ENCODE measurements at places on chromosomes 2 and 18.

- no peak for DNase-seq
Measured at GRCh38 chr2:159637988-159638501, 21.7 kb upstream of the BAZ2B start.

DNA sequence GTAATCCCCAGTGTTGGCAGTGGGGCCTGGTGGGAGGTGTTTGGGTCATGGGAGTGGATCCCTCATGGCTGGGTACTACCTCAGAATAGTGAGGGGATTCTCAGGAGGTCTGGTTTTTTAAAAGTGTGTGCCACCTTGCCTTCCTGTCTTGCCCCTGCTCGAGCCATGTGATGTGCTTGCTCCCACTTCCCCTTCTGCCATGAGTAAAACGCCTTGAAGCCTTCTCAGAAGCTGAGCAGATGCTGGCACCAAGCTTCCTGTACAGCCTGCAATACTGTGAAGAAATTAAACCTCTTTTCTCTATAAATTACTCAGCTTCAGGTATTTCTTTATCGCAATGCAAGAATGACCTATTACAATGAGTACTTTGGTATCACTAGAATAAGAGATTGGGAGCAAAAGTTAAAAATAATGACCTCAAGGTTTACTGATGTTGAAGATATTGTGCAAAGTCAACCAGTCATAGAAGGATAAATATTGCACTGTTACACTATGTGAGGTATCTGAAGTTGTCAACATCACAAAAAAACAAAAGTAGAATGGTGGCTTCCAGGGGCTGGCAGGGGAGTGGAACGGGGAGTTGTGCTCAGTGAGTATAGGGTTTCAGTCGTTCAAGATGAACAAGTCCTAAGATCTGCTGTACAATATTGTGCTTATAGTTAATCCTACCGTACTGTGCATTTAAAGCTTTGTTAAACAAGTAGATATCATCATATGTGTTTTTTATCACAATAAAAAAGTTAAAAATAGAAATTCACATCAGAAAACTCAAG is 938.3 kb upstream of the CNTNAP5 start:
- DNase-seq, result no peak

GRCh38 chr2:191543708-191544107 is 134.2 kb upstream of the NABP1 start:
- no peak for DNase-seq

DNA sequence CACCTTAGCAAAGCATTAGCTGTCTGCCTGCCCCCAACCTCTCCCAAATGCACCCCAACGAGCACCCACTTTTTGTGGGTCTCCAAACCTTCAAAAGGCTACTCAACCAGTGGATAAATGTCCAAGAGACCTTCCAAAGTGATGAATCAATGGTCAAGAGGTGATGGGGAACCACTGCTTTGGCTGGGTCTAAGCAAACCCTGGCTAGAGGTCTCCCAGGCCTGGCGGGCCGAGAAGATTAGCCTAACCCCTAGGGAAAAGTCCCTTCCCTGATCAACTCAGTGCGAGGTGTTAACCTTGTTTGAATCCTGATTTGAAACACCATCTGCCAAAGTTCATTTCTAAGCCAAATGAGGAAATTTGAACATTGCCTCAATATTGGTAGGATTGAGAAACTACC is 144.7 kb upstream of the SIX3 start:
- no peak for DNase-seq

DNA sequence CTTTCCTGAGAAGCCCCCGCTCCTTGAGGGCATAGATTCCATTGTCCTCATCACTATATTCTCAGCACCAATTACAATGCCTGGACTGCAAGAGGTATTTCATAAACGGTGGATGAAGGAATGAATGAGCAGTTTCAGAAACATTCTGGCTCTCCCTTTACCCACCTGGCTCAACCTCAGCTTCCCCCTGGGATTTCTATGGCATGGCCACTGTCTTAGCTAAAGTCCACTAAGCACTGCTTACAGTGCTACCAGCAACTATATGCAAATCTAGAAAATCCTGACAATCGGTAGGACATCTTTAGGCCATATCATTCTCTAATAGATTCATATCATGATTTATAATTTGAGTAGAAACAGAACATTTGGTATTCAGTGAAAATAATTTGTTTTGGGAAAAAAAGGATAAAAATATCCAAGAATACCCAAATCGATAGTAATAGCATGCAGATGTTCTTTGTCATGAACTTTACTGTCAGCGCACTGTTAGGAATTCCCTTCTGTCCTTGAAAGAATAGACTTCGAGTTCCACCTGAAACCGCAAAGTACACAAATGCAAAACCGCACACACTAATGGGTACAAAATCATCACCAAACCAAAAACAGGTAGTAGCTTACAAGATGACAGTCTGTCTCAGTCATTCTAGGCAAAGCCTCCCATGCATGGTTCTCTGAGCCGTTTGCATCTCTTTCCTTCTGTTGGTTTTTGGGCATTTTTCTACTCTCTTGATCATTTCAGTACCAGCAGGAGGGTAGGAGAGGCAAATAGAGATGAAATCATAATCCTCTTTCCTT is 303.6 kb upstream of the ID2 start:
- DNase-seq, result no peak

GRCh38 chr2:199055336-199055735 is 402.4 kb downstream of the SATB2 start:
- DNase-seq, result no peak

DNA sequence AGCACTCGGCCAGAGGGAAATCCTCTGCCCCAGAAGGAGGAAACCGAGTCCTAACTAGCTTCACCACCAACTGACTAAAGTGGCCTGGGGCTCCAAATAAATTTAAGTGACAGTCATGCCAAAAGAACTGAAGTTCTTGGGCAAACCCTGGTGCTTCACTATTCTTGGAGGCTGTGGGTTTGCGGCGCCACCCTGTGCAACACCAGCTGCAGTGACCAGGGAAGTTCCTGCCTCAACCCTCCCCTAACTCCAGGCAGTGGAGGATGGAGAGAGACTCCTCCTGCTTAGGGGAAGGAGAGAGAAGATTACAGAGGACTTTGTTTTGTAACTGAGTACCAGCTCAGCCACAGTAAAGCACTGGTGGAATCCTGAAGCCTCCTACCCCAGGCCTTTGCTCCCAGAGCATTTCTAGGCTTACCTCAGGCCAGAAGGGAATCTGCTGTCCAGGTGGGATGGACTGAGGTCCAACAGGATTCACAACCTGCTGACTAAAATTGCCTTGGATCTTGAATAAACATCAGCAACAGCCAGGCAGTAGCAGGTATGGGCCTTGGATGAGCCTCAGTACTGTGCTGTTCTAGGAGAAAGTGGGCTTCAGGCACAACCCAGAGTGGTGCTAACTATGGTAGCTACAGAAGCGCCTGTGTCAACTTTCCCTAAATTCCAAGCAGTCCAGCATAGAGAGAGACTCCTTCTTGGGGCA is 29.4 kb upstream of the BMP10 start:
- DNase-seq, result no peak

GRCh38 chr2:10171006-10171800 is 48.7 kb downstream of the RRM2 start:
- DNase-seq, result no peak

DNA sequence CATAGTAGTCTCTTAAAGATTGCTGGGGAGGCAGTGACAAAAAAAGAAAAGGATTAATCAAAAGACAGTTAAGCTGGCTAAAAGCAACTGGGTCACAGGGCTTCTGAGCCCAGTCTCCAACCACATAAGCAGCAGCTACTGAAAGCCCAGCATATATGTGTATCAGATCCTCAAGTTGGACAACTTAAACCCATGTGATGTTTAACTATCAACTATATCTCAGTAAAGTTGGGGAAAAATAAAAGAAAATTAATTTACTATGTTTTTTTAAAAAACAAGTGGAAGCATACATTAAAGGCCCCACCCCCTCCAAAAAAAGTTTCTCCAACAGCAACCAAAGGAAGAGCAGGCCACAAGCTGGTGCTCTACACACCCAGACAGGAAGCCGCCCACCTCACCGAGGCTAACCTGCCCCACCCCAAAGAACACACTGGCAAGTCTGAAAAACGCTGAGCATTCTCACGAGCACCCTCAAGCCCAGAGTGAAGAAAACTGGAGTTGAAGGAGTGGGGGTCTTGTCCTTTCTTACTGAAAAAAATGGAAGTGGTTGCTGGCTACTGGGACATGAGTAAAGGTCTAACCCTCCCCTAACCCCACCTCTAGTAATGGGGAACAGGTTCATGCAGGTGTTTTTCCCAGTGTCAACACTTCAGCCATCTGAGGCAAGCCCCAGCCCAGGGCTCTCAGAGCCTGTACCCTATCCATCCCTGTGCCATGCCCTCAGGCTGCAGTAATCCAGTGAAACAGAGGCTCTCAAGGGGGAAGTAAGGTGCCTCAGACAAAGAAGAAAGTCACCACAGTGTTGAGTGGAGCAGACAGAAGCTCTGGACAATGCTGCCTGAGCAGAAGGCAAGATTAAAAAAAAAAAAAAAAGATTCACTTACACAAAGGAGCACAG is 106.3 kb downstream of the GYPC start:
- DNase-seq, result no peak

DNA sequence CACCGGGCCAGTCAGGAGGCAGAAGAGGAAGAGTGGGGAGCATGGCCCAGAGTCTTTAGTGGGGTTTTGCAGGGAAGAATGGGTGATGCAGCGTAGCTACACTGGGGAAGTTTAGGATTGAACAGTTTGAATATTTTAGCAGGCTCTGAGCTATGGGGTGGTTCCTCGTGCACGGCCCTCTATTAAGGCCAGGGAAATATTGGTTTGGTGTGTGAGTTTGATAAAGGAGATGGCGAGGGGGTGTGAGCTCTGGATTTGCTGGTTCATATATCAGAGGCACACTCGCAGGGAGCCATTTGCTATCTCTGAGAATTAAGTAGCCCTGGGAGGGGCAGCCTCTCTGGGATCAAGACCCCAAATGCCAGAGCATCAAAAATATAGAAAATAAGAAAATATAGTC is 50.1 kb downstream of the BOLA3 start:
- no peak for DNase-seq

GRCh38 chr2:216112926-216113325 is 3.8 kb downstream of the XRCC5 start:
- DNase-seq, result no peak

- DNase-seq, result no peak
Measured at GRCh38 chr2:3470166-3470651, 49.1 kb downstream of the ADI1 start.

DNA sequence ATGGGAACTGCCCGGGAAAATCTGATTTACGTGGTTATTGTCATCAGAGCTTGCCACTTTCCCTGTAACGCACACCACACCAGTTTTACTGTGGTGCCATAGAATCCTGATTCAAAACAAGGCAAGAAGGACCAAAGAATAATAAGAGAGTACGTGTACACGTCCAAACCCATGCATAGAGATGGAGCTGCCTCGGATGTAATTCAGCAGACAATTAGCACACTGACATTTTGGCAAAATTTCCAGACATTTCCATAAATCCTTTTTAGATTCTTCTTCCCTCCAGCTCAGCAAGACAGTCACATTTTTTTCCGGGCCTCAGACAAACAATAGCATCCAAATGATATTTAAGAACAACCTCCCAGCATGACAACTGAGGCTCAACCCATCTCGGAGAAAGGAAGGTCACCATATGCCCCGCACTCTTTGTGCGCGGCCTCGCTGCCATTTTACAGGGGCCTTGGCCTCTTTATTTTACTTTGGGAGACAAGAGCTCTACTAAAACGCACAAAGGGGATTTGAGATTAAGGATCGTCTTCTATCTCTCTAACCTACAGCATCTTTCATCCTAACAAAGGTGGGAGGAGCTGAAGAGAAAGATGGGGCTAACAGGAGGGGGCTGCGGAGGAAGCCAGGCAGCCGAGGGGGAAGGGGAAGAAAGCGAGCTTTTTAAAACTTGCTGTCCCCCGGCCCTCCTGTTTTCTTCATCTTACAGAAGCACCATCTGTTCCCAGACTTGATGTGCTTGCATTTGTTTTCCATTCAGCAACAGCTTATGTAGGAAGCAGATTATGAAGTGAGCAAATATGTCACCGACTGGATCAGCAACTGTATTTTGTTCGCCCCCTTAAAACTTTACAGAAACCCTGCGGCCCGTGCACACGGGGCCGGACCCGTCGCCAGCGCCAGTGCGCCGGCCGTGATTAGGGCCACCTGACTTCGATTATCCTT is 61.0 kb downstream of the CDCA7 start:
- no peak for DNase-seq

- no peak for DNase-seq
Measured at GRCh38 chr2:40318921-40319320, 133.0 kb downstream of the SLC8A1 start.

DNA sequence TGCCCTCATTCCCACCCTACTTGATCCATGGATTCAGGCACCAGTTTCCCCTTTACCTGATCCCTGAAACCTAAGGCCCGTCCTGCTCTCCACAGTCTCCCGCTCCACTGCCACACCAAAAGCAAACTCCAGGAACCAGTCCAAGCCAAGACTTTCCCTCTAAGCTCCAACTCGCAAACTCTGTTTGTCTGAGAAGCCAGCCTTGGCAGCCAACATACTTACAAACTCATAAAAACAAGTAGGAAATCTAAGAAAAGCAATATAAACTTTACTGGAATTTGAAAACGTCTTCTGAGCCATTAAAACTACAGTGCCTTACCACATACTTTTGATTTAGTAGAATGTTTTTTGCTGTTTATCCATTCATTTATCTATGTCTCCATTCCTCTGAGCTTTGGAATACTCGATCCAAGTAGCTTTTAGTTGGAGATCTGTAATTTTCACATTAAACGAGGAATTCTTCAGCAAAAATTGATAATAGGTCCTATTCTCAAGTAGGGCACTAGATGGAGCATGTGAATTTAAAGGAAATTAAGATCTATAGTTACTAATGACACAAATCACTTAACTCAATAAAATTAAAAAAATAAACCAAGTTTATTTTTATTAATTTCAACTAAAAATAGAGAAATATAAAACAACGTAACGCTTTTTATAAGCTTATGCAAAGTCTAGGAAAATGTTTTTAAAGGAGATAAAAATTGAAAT is 199.7 kb downstream of the MYO3B start:
- no peak for DNase-seq

DNA sequence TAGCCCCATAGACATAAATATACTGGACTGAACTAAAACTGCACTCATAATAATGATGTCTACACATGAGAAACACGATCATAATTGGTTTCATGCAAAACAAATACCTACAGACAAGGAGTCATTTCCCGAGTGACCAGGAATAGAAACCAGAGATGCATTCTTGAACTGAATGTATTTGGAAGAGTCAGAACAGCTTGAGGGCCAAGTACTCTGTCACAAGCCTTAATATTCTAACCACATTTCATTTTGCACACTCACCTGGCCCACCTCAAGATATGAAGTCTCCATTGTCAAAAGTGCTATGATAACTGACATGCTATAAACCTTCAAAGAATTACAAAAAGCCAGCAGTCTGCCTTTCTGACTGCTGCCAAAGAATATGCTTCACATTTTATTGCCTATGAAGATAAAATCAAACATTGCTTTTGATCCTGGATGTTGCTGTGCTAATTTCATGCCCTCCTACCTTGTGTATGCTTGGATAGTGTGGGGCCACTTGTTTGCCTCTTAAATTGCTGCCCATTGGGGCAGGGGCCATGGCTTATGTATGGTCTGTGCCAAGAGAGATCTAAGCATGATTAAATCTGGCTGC is 18.9 kb upstream of the ASAP2 start:
- DNase-seq, result no peak

- peak; percentile 76 for DNase-seq
Measured at GRCh38 chr2:2590841-2591541, 259.9 kb upstream of the MYT1L start.

GRCh38 chr2:239328351-239329191 is 72.2 kb downstream of the HDAC4 start:
- DNase-seq, result no peak

All from SHP77 treated with DMSO at 0.1 percent for 48 hours (cell line).